Effector memory CD4-positive, alpha-beta T cell (primary cell): ENCODE measurements at places on chromosomes 5 and 9.
A peak's percentile ranks its signal among the peaks of the same experiment; 100 is the strongest.

DNA sequence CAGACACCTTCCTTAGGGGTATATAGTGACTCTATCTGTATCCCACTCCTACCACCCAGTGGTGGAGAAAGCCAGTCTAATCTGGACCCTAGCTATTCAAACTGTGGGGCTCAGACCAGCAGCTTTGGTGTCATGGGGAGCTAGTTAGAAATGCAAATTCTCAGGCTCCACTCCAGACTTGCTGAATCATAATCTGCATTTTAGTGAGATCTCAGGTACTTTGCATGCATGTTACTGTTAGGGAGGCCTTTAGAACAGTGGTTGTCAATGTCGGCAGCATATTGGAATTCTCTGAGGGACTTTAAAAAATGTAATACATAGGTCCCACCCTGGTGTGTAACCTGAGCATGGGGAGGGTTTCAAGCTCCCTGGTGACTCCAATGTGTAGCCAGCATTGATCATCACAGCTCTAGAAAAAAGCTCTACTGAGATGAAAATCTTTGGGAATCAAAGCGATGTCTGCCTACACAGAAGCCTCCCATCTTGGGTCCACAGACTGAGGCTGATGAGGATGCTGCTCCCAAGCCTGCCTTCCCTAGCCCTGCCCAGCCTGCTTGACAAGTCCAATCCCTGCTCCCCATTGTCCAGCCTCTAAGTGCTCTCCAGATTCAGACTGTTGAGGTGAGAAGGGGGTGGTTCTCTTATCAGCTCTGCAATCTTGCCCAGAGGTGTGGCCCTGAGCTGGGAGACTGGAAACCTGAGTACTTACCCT, 11.9 kb upstream of the GM2A start:
- no peak for DNase-seq

DNA sequence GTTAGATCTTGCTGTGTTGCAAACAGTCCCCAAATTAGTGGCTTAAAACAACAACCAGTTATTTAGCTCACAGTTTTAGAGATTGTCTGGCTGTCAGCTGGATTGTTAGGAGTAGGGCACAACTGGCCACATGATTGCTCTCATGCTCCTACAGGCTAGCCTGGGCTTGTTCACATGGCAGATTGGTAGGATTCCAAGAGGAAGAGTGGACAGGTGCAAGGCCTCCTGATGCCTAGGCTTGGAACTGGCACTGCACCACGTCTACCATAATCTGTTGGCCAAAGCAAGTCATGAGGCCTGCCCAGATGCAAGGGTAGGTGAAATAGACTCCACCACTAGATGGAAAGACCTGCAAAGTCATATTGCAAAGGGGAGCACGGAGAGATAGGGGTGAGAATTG, 76.4 kb downstream of the ACER2 start:
- DNase-seq = no peak

GRCh38 chr9:114552706-114553105, 34.9 kb upstream of the ATP6V1G1 start:
- DNase-seq = no peak

GRCh38 chr5:62432621-62433064, 20.1 kb downstream of the IPO11 start:
- DNase-seq = no peak

DNA sequence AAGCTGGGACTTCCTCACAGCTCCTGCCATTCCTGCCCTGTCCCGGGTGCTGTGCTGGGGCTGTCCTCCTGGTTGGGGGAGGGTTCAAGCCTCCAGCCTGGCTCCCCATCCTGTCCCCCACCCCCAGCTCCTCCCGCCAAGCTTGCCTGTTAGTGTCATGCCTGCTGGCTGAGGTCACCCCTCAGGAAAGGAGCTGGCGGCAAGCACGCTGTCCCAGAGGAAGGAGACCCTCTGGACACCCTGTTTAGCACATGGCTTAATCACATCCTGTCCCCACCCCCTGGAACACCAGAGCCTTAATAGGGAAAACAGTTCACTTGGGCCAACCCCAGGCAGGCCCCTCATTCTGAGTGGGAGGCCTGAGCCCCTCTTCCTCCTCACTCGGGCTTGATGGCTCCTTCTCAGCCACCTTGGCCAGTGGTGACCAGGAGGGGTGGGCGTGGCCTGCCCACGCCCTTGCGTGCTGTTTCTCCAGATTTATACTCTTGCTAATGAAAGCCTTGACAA, 9.2 kb upstream of the PHYHD1 start:
- DNase-seq = no peak

GRCh38 chr9:136709454-136710109, 2.8 kb upstream of the DIPK1B start:
- DNase-seq = no peak

DNA sequence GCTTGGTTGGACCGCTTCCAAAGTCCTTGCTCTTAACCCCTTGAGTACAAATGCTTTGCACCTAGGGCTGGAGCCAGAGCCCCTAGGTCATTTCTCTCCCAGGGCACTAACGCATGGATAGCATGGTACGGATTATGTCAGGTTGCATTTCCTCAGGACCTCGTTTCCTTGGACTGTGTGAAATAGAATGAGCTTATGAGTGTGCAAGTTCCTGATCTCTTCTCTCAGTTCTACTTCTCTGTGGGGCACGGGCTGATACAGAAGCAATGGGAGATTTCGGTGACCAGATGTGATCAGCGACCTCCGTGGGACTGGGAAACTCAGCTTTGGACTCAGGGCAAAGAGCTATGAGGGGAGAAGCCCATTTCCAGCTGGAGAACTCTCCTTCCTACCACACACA, 14.2 kb downstream of the SPARC start:
- DNase-seq = no peak

- DNase-seq = no peak
Measured at GRCh38 chr9:7360513-7360912, 439.1 kb downstream of the DMAC1 start.

DNA sequence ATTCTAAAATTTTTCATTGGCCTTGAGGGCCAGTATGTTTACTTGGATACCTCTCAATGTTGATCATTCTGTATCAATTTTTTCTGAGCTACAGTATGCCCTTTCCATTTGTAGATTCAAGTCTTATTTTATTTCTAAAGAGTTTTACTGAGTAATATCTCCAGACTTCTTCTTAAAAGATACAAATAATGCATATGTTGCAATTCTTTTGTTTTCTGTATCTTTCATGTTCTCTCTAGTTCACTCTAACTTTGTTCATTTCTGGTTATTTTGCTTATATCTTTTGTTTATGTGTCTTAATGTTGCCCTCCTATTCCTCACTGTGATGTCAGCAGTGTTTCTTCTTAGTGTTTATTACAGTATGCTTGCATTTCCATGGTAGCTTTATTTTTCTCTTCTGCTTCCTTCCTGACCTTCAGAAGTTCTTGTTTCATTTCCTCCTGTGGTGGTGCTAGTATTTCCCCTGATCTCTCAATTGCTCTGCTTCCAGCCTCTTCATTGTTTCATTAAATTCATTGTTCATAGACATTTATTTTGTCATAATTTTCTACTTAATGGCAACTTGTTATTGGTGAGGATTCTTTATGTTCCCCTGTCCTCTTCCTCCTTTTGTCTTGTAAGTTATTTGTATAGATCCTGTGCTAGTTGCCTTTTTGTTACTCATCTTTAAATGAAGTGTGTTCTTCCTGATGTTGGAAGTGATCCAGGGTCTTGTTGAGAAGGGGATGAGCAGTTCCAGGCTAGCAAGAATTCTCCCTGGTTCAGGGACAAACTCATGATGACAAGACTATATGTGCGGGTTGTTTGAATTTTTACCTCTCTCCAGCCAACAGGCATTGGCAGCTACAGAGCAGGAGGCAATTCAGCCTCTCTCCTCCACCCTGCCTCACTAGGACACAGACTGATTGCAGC, 160.8 kb downstream of the DEPDC1B start:
- DNase-seq = no peak

- DNase-seq = no peak
Measured at GRCh38 chr5:154465169-154465568, 12.9 kb downstream of the HAND1 start.

- DNase-seq = no peak
Measured at GRCh38 chr5:150103678-150104549, 17.6 kb upstream of the CSF1R start.

DNA sequence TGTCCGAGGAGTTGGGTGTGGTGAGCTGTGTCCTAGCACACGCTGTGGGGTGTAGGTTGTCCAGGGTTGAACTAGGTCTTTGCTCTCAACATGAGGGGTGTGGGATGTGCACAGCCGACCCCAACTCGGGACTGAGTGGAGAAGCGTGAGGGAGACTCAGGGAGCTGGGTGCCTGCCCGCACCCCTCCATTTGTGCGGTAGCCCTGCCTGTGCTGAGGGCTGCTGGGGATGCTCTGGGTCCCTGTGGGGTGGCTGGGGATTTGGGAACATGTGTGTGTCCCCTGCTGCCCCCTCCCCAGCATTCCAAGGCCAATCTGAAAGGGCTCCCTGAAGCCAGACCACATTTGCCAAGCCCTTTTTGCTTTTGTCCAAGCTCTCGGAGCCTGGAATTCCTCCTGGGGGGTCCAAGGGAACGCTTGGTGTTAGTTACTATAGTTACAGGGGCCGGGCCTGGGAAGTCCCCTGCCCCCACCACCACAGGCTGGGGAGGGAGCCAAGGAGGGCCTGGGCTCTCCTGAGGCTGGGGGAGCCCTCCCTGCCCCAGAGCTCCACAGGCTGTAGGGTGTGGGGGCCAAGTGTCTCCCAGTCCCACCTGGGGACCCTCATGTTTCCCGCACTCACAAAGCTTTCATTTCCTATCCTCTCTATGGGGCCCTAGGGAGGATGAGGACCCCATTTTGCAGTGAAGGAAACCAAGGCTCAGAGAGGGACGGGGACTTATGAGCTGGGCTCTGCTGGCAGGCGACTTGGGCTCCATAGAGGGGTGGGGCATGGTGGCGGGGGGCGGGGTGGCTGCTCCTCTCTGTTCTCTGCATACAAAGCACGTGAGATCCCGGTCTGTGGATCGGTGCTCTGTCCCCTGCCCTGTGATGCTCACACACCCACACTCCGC, 1.1 kb downstream of the CRB2 start:
- DNase-seq = no peak

GRCh38 chr5:68482199-68482598, 266.6 kb downstream of the PIK3R1 start:
- no peak for DNase-seq

GRCh38 chr9:130975156-130975555, 33.8 kb upstream of the LAMC3 start:
- no peak for DNase-seq

GRCh38 chr5:145697251-145697990, 137.7 kb downstream of the PRELID2 start:
- no peak for DNase-seq

DNA sequence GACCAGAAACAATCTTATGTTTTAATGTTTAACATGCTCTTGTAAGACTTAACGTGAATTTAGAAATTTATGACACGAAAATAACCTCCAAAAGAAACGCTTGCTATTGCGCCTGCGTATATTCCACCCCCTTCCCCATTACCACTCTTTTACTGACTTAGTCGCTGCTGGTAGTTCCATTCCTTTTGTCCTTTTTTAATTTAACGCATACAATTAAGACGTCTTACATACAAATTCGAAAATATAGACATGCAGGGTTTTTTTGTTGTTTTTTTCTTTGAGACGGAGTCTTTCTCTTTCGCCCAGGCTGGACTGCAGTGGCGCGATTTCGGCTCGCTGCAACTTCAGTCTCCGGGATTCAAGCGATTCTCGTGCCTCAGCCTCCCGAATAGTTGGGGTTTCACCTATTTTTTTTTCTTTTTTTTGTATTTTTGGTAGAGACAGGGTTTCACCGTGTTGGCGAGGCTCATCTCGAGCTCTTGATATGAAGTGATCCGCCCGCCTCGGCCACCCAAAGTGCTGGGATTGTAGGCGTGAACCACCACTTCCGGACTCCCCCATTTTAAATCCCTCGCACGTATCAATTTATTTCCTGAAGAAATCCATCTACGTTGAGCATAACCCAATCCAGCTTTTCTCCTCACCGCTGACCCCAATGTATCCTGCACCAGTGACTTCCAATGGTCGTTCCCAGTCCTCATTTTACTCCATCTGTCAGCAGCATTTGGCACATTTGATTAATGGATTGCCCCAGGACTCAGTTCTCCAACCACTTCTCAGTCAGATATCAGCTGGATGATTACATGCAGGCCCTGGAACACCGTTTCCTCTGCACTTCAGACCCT, 684 bp upstream of the MED7 start:
- peak; percentile 16 for DNase-seq

DNA sequence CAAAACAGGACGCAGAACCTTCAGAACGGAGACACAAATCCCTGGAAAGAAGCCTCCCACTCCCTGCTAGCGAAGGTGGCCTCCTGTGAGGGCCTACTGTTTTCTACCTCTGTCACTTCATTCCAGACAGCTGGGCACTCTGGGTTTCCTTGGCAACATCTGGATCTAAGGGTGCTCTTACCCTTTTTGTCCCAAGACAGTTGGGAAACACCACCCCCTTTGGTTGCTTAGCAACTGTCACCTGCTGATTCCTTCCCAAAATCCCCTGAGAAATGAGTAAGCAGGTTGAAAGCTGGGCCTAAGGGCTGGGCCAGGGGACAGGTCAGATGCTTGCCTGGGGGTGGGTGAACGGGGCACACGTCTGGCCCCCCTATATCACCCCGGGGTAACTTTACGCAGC, 29.4 kb downstream of the NANS start:
- DNase-seq = no peak

- no peak for DNase-seq
Measured at GRCh38 chr5:149808264-149808982, 78.3 kb downstream of the PPARGC1B start.

GRCh38 chr5:32600054-32600622, 14.8 kb downstream of the SUB1 start:
- DNase-seq = no peak

DNA sequence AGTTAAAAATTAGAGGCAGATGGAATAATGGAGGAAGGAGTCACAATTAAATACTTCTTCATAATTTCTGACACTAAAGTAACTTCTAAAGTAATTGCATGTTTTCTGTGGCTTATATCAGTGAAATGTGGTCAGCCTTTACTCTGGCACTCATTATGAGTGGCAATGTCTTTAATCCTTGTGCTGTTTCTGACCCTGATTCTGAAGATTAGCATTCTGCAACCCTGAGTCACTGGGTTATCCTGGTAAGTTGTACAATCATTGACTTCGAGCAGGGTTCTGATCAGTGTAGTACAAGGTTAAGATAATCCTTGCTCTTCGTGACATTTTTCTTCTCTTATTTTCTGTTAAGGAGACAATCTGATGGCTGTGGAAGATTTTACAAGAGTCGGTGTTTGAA, 379.4 kb upstream of the RORB start:
- DNase-seq = no peak

- no peak for DNase-seq
Measured at GRCh38 chr5:56908942-56909293, 478 bp upstream of the SETD9 start.

DNA sequence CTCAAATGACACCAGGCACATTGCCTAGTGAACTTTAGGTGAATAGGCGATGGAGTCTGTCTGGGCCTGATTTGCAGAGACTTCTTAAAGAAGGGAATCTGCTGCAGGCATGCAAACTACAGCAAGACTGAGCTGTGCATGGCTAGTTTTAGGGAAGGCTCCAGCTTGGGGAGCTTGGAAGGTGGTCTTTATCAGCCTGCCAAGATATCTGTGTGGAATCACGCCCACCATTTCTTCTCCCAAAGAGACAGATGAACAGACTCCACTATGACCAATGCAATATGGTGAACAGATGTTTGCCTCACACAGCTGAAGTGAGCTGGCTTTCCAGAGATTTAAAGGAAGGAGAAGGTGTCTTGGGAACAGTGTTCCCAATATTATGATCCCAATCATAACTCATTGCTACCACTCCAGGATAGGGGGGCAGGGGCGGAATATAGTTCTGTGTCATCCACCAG, 129.0 kb upstream of the HMHB1 start:
- no peak for DNase-seq

GRCh38 chr9:109906766-109907382, 126.9 kb downstream of the PALM2AKAP2 start:
- DNase-seq = no peak
